ENCODE measurements at places on chromosomes 6 and 20.

- H3K27me3 ChIP-seq, result no peaks in the 10 kb centered on the region
- no peaks in the 10 kb centered on the region for H3K36me3 ChIP-seq
- no peak for DNase-seq
- H3K4me3 ChIP-seq, result no peak overlapping the region
- H3K4me1 ChIP-seq, result peaks cover 11% of the 10 kb centered on the region
Measured at GRCh38 chr6:151101816-151102694, 137.7 kb upstream of the AKAP12 start.

GRCh38 chr20:4817230-4817671 lies 95.5 kb downstream of the PRND start:
- H3K4me1 ChIP-seq, result peaks cover 8% of the 10 kb centered on the region
- no peak overlapping the region for H3K27ac ChIP-seq
- H3K4me3 ChIP-seq, result no peak overlapping the region
- DNase-seq, result no peak
- H3K36me3 ChIP-seq, result no peaks in the 10 kb centered on the region

GRCh38 chr20:3238616-3239025 lies 369 bp downstream of the SLC4A11 start:
- no peaks in the 10 kb centered on the region for H3K36me3 ChIP-seq
- no peak for DNase-seq
- peak overlapping the region; percentile 93 for H3K4me3 ChIP-seq
- peaks cover 11% of the 10 kb centered on the region for H3K27me3 ChIP-seq
- H3K27ac ChIP-seq, result no peak overlapping the region

DNA sequence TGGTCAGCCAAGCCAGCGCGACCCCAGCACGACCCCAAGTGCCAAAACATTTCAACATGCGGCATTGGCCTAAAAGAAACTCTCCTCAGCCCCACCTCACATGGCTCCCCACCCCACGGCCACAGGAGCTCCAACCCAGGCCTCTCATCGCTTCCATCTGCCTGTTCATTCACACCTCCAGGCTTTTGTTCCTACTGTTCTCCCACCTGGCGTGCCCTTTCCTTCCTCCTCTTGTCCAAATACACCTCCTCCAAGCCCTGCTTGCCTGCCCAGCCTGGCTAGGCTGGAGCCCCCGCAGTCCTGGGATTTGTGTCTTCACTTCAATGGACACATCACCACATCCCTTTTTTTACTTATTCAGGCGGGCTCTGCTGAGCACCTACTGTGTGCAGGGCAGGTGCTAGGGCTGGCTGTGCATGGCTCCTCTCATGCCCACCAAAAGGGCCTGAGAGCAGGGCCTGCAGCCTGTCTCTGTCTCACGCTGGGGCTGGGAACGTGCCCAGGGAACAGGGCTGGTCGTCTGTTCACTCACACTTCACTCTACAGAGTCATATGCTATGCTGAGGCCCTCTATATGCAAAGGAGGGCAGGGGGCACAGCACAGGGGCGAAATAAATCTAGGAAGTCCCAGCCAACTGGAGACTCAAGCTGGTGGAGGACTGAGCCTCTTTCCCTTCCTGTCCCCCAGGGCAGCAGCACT lies 61.1 kb downstream of the GRM4 start:
- no peak overlapping the region for H3K4me3 ChIP-seq
- H3K27ac ChIP-seq, result no peak overlapping the region
- no peaks in the 10 kb centered on the region for H3K4me1 ChIP-seq

- no peak for DNase-seq
- H3K27ac ChIP-seq, result no peak overlapping the region
- H3K4me3 ChIP-seq, result no peak overlapping the region
- H3K4me1 ChIP-seq, result no peaks in the 10 kb centered on the region
Measured at GRCh38 chr20:38049800-38050199, 16.3 kb downstream of the RPRD1B start.

GRCh38 chr6:84645563-84646266 lies 118.7 kb downstream of the TBX18 start:
- no peaks in the 10 kb centered on the region for H3K27me3 ChIP-seq
- H3K27ac ChIP-seq, result no peak overlapping the region
- H3K4me1 ChIP-seq, result peaks cover 26% of the 10 kb centered on the region
- H3K36me3 ChIP-seq, result no peaks in the 10 kb centered on the region
- no peak overlapping the region for H3K4me3 ChIP-seq
- no peak for DNase-seq

- H3K27me3 ChIP-seq, result no peaks in the 10 kb centered on the region
- H3K4me1 ChIP-seq, result no peaks in the 10 kb centered on the region
- no peak overlapping the region for H3K27ac ChIP-seq
- no peak for DNase-seq
- H3K36me3 ChIP-seq, result no peaks in the 10 kb centered on the region
Measured at GRCh38 chr6:5152460-5152859, 67.3 kb downstream of the PPP1R3G start.

- no peaks in the 10 kb centered on the region for H3K27me3 ChIP-seq
- peaks cover 5% of the 10 kb centered on the region for H3K4me1 ChIP-seq
- peak within 1 kb of the TSS; percentile 74 for H3K4me3 ChIP-seq
- DNase-seq, result no peak
- no peaks in the 10 kb centered on the region for H3K36me3 ChIP-seq
Measured at GRCh38 chr6:116461331-116461931, at the start of gene CALHM6. CALHM6 (plus strand) TSS chr6:116461375; CDS start chr6:116461930, 555 bp downstream.

- H3K4me1 ChIP-seq, result peaks cover 10% of the 10 kb centered on the region
- H3K27ac ChIP-seq, result no peak overlapping the region
- no peak for DNase-seq
Measured at GRCh38 chr20:22905658-22906057, 129.5 kb upstream of the SSTR4 start.

- peaks cover 4% of the 10 kb centered on the region for H3K4me1 ChIP-seq
- DNase-seq, result no peak
- no peaks in the 10 kb centered on the region for H3K36me3 ChIP-seq
Measured at GRCh38 chr20:33450867-33451266, 7.3 kb upstream of the SNTA1 start.

DNA sequence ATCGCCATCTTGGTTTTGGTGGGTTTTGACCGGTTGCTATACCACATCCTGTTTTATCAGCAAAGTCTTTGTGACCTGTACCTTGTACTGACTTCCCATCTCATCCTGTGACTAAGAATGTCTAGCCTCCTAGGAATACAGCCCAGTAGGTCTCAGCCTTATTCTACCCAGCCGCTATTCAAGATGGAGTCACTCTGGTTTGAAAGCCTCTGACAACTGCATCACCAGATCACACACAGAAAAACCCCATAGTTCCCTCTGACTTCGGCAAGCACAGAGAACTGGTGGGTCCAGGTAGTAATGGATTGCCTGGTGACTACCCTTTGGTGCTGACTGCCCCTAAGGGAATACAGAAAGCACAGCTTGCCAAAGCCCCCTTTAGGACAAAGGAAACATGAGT lies 10.3 kb upstream of the RSPH4A start:
- H3K4me3 ChIP-seq, result no peak overlapping the region
- DNase-seq, result no peak
- no peak overlapping the region for H3K27ac ChIP-seq
- no peaks in the 10 kb centered on the region for H3K27me3 ChIP-seq

DNA sequence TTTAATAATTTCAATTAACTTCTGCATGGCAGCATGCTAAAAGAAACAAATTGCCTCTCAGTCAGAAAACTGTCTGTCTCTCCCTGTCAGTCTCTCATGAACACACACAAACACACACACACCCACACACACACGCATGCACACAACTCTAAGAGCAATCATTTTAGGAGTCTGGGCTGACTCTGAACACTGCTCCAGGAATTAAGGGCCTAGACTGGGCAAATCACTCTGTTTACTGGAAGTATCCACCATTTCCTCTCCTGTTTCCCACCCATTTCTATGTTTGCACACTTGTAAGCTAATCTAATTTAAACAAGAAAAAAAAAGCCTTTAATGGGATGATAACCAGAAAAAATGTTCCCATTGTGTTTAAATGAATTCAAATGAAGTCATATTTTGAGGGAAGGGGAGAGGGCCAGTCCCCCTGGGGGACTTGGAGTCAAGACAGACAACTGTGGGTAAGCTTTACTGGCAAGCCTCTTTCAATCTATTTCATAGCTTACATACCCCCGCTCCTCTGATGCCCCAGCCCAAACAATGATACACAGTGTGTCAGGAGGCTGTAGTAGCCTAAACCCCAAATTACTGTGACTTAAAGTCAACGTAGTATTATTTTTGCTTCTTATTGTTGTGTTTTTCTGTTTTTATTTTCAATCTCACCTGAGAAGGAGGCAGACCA lies 447.8 kb upstream of the FLRT3 start:
- DNase-seq, result no peak
- no peaks in the 10 kb centered on the region for H3K4me1 ChIP-seq
- H3K27ac ChIP-seq, result no peak overlapping the region
- no peak overlapping the region for H3K4me3 ChIP-seq

- no peaks in the 10 kb centered on the region for H3K4me1 ChIP-seq
- no peak for DNase-seq
- no peaks in the 10 kb centered on the region for H3K27me3 ChIP-seq
- H3K4me3 ChIP-seq, result no peak overlapping the region
- H3K36me3 ChIP-seq, result no peaks in the 10 kb centered on the region
Measured at GRCh38 chr6:159102373-159103160, 57.8 kb upstream of the TAGAP start.

DNA sequence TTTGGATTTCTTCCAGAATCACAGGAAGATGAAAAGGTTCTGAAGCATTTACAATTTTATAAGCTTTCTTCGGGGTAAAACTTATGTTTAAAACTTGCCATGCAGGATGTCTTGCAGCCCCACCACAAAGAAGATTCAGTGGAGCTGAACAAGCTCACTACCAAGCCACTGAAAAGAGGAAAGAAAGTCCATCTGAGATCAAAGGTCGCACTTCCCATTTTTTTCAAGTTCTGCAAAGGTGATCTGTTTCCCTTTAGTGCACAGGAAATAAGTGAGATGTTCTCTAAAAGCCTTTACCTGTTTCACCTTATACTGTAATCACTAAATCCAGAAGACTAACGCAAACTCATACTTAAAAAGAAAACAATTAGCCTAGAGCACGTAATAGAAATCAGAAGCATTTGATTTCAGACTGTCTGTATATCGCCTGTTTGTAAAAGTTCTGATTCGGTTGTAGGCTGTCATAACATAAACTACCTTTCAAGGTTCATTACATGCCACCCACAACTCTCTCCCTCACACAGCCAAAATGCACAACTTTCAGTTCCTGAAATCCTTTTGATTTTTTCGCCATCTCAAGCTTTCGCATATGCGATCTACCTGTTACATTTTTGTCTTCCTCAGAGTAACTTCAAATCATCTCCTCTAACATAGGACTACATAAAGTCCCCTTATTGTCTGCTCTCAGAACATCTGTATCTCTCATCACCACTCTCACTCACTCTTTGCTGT lies 1.8 kb downstream of the ECHDC1 start:
- no peak overlapping the region for H3K27ac ChIP-seq
- DNase-seq, result no peak
- no peaks in the 10 kb centered on the region for H3K36me3 ChIP-seq

DNA sequence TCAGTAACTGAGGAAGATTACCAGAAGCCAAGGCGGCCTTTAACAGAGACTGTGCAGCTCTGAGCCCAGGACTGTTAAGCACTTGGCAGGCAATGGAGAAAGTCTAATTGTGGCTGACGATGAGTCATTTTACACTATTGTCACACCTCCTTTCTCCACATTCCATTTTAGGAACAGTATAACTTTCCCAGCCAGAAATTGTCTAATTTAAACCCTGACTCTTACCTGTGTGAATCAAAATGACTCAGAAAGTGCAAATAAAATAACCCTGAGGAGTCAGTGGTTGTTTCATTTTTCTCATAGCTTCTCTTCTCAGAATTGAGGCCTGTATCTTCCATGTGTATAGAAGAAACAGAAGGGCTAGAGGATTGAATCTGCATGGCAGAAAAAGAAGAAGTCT lies 40.0 kb upstream of the OPN5 start:
- H3K27me3 ChIP-seq, result no peaks in the 10 kb centered on the region
- H3K4me1 ChIP-seq, result no peaks in the 10 kb centered on the region
- no peaks in the 10 kb centered on the region for H3K36me3 ChIP-seq
- DNase-seq, result no peak
- H3K27ac ChIP-seq, result no peak overlapping the region

GRCh38 chr6:17758119-17758518 lies 51.4 kb upstream of the NUP153 start:
- no peaks in the 10 kb centered on the region for H3K4me1 ChIP-seq
- no peak for DNase-seq
- no peak overlapping the region for H3K27ac ChIP-seq
- peaks cover 20% of the 10 kb centered on the region for H3K36me3 ChIP-seq

DNA sequence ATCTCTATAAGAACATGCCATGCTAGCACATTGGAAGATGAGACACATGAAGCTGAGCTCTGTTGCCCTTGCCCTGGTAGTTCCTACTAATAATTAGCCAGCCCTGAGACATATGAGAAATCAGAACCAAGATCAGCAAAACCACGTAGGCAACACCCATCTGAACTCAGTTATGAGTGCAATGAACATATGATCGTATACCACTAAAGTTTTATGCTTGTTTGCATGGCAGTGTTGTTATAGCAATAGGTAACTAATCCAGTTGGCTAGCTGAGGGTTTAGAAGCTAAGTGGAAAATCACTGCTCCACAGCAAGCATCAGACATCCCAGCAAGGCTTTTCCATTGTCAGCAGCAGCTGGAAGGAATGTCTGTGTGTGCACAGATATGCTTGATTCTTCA lies 180.7 kb downstream of the BTBD3 start:
- H3K27ac ChIP-seq, result no peak overlapping the region
- no peak overlapping the region for H3K4me3 ChIP-seq
- no peaks in the 10 kb centered on the region for H3K27me3 ChIP-seq
- no peaks in the 10 kb centered on the region for H3K36me3 ChIP-seq
